ENCODE measurements at places on chromosomes 3 and 15.

GRCh38 chr15:88482263-88482662 is 14.8 kb downstream of the MRPS11 start:
- DNase-seq: no peak

DNA sequence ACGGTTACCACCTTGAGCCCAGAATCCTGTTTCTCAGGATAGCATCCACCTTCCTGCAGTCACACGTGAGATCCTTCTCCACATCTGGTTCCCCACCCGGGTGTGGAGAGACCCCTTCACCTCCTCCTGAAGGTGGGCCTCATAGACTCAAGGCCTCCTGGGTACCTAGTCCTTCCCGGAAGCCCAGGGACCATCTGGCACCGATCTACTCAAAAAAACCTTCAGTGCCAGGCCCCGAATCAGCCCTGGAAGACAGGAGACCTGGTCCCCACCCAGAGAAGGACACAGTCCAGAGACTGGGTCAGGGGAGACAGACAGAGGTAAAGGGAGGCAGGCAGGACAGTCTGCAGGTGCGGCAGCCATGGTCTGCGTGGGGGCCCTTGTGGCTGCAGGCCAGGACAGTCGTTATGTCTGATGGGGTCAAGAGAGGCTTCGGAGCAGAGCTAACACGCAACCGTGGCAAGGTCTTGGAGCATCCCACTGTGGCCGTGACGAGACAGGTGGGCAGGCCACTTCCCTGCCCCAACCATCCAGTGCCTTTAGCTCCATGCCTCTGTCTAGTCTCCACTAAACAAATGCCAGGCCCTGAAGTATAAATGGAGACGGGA is 112.2 kb upstream of the ABHD17C start:
- DNase-seq: no peak

GRCh38 chr3:132205609-132206008 is 111.6 kb upstream of the ACP3 start:
- DNase-seq: no peak

- DNase-seq: no peak
Observed at GRCh38 chr15:82952158-82953081, at the start of gene HOMER2. HOMER2 (minus strand) TSS chr15:82952720; CDS start chr15:82952535, 185 bp downstream.

GRCh38 chr3:154904328-154904727 is 175.8 kb upstream of the MME start:
- no peak for DNase-seq

GRCh38 chr3:117068301-117068700 is 358.7 kb downstream of the TUSC7 start:
- DNase-seq: no peak

DNA sequence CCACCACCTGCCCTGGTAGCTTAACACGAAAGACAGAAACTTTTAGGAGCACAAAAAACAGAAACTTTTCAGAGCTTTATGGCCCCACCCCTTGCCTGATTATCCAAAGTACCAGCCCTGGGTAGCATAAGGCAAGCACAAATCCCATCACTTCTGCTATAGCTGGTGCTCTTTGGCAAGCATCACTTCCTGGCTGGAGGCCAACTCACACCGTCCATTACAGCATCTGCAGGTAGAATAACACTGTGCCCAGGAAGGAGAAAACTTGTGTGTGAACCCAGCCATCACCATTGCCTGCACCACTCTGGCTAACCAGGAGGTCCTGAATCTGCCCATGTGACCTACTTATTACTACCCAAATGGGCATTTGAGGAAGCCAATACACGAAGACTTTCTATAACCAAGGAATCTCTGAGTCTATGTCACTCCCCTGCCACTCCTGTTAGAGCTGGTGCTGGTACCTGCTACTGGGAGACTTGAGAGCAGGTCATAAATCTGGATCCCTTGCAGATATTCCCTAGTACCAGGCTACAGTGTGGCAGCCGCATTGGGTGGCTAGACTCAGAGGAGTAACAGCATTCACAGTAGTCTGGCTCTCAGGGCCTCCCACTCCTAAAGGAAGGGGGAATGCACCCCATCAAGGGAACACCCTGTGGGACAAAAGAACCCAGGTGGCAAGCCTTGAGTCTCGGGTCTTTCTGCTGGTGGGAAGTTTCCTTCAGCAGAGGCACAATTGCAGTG is 73.3 kb upstream of the AKAP13 start:
- DNase-seq: no peak

GRCh38 chr3:43248185-43248583 is 38.2 kb upstream of the SNRK start:
- DNase-seq: no peak

DNA sequence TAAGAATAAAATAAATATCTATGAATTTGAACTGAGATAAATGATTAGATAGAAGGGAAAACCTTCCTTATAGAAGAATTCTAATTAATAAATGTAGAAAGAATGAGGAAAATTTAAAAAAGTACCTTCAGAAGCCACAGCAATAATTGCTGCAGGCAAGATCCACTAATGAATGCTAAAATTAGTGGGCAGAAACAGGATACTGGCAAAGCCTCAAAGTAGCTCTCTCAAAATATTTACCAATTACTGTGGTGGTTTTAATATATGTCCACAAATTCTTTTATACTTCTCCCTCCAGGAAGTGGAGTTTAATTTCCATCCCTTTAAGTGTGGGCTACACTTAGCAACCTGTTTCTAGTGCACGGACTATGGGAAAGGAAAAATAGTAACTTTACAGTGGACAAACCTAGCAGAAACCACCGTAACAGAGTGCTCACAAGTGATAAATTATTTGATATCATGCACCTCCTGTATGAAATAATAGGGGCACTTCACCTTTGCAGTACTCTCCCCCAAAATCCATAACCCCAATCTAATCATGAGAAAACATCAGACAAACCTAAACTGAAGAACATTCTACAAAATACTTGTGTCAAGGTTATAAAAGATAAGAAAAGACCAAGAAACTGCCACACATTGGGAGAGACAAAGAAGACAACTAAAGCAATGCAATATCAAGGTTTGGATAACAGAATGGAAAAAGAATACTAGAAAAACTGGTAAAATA is 6.8 kb downstream of the PEAK1 start:
- no peak for DNase-seq

GRCh38 chr3:69865925-69866679 is 126.8 kb downstream of the MITF start:
- DNase-seq: no peak

DNA sequence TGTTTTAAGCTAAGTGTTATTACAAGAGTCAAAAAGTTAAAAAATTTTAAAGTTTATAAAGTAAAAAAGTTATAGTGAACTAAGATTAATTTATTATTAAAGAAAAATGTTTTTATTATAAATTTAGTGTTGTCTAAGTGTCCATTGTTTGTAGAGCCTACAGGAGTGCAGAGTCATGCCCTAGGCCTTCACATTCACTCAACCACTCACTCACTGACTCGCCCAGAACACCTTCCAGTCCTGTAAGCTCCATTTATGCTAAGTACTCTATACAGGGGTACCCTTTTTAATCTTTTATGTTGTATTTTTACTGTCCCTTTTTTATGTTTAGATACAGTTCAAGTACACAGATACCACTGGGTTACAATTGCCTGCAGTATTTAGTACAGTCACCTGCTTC is 37.2 kb downstream of the EEFSEC start:
- no peak for DNase-seq

DNA sequence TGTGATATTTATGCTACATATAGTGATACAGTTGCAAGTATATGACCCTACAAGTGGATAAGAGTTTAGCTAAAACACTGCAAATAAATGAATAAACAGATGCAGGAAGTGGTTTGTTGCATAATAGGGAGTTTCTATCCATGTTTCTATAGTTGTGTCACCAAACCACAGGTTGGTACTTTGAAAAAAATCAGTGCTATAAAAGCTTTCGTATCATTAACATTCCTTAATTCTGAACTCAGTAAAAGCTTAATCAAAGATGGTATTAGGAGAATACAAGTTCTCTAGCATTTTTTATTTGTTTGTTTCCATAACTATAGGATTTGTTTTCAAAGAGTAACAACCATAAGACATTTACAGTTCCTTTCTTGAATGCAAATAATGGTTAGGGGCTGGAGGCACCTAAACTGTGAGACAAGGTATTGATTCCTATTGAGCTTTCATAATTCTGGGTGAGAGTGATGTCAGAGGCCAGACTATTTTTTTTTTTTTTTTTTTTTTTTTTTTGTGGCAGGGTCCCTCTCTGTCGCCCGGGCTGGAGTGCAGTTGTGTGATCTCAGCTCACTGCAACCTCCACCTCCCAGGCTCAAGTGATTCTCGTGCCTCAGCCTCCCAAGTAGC is 29.6 kb downstream of the CPOX start:
- peak; percentile 13 for DNase-seq

DNA sequence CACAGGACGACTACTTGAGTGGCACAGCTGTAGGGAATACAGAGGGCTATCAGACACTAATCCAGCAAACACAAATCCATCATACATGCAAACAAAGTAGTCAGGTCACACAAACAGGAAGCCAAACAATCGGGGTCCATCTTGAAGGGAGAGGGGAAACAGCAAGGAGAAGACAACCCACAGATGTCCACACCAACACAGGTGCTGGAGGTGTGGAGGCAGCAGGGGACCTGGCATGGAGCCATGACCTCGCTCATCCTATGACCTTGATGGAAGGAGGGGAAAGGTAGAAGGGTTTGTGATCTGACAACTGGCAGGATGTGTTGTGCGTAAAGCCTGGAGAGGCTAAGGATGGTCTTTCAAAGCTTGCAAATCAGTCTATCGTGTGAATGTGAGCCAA is 39.9 kb upstream of the SKOR1 start:
- DNase-seq: no peak
